Dermis blood vessel endothelial cell (primary cell): ENCODE measurements at places on chromosomes 13 and 19. TPM values are rescaled to one million over a fixed set of nuclear protein-coding genes. Genes with fewer than 3 reads are reported as not detected.

DNA sequence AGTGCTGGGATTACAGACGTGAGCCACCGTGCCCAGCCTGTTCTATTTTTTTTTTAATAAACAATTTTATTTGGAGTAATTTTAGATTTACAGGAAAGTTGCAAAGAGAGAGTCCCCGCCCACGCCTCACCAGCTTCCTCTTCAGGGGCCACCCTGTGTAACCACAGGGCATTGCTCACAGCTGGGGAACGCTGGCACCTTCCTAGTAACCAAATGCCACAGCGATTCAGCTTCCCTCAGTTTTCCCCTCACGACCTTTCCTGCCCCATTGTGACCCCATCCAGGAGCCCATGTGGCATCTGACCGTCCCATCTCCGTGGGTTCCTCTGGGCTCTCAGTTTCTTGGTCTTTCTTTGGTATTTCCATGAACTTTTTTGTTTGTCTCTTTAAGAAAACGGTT, 83.9 kb downstream of the GNG7 start:
- peak; percentile 65 for DNase-seq

- DNase-seq = no peak
Measured at GRCh38 chr19:5189318-5189607, 151.3 kb downstream of the PTPRS start.

DNA sequence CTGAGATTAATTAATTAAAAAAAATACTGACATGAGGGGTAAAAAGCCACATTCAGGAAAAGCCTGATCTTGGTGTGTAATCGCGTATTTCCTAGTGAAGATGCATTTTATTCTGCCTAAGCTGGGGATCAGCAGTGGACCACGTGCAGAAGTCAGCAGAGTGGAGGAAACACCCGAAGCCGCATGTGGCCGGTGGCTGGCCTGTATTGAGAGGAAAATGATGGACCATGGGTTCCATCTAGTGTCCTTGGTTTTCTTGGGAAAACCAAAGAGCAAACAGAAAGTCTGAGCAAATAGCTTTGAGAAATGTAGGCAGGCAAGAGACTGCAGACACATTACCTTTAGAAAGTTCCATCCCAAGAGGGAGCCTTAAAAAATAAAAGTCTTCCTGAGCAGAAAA, 23.7 kb upstream of the SHISA2 start:
- no peak for DNase-seq

DNA sequence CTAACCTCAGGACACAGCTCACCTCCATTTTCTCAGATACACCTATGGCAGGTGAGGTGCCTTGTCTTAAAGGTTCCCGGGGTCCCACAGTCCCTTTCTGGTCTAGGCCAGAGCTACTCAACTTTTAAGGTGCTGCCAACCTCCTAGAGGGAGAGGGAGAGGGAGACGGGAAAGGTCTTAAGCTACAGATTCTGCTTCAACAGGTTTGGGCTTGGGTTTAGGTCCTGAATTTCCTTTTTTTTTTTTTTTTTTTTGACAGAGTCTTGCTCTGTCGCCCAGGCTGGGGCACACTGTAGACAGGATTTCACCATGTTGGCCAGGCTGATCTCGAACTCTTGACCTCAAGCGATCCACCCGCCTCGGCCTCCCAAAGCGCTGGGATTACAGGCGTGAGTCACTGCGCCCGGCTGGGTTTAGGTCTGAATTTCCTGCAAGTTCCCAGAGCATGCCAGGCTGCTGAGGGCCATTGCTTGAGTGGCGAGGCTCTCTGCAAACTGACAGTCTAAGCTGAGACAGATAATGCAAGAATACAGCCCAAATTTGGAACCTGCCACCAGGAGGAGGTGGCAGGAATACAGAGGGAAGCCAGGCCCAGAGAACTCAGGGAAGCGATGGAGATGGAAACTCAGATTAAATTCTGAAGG, 7.8 kb upstream of the SYCN start:
- no peak for DNase-seq

DNA sequence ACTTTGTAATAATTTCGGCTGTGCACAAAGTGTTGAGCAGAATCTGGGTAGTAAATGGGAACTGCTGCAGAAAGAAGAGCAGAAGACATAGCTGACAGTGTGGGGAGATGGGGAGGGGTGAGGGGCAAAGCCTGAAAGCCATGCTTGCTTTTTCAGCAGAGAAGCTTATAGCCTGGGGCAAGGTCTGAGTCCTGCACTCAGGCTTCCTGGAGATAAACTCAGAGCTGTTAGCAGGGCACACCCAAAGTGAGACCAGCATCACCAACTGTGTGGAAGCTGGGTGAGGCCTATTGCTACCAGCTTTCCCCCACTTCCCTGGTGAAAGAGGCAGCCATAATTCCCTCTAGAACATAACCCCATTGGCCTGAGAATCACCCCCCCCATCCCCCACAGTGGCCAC, 15.6 kb upstream of the LHFPL6 start:
- DNase-seq = no peak

DNA sequence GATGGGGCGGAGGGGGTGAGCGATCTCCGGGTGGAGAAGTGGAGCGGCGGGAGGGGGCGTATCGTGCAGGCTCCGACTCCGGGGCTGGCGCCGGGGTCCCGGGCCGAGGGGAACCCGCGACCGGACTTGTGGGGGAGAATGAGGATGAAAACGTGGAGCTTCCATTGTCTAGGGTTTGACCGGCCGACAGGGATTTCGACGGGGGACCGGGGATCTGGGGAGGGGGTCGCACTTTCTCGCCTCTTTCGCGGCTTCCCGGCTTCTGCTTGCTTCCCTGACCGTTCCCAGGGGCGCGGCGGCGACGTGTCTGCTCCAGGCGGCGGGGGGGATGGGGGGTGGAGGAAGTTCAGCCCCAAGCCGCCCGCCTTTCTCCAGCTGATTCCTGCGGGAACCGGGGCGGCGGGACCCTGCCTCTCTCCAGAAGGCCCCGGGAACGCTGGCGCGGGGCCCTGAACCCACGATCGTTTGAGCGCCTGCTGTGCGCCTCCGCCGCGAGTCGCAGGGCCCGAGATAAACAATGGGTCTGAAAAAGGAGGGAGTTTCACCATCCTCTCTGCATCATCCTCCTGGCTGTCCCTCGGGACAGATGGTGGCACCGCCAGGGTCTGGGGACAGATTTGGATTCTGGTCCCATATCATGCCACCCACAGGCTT, 790 bp downstream of the TPM4 start:
- peak; percentile 54 for DNase-seq

DNA sequence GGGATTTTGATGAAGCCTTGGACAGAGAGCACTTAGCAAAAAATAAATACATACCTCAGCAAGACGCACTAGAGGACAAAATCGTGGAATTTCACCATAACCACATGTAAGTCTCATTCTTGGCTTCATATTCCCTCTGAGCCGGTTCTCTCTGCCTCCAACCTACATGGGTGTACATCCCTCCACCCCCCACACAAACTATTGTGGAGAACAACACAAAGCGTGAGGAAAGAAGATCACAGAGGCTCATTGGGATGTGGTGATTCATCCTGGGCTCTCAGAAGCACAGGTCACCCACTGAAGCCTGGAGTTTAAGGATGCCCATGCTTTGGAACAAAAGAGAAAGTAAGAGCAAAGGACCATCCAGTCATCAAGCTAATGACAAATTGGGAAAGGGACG, 192.2 kb downstream of the STK24 start:
- DNase-seq = peak; percentile 18

DNA sequence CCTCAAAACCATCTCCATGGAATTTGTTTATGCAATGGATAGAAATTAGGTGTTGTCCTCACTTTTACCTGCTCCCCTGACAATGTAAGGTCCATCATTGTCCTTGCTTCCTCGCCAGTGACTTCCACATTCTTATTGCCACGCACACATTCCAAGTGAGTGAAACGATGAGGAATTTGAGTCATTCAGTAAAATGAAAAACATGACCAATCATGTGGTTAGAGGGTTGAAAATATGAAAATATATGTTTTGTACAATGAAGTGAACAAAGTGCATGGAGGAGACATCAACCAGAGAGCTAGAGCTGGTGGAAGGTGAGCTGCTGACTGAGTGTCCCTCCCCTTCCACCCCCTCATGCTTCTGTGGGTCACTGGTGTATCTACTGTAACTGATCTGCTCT, 91.7 kb downstream of the ATP8A2 start:
- DNase-seq = no peak

Gene MYCBP2
- total RNA-seq = 169 and 214 TPM in 2 replicates

Gene C19orf73
- 0.65 and 1.4 TPM in 2 replicates for total RNA-seq

Gene KLK5
- not detected in 2 replicates for total RNA-seq
